NCI-H1092 (cell line): ENCODE measurements at places on chromosomes 3 and 15.
A peak's percentile ranks its signal among the peaks of the same experiment; 100 is the strongest.

- no peak for DNase-seq
Observed at GRCh38 chr3:154780263-154780662, 299.9 kb upstream of the MME start.

DNA sequence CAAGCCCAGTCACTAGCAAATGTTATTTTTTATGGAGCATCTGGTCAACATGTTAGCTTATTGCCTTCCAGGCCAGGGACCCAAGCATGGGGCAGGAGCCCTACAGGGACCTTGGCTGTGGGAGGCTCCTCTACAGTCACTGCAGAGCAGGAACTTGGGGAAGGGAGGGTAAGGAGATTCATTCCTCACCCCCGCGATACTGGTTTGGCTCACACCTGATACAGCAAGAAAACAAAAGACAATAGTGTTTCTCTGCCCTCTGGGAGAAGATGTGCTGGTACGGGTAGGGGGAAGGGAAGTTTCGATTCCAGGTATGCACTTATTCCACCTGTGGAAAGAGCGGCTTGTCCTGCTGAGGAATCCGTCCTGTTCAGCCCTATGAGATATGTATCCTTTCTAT lies 77.6 kb downstream of the SLC12A8 start:
- DNase-seq = no peak

DNA sequence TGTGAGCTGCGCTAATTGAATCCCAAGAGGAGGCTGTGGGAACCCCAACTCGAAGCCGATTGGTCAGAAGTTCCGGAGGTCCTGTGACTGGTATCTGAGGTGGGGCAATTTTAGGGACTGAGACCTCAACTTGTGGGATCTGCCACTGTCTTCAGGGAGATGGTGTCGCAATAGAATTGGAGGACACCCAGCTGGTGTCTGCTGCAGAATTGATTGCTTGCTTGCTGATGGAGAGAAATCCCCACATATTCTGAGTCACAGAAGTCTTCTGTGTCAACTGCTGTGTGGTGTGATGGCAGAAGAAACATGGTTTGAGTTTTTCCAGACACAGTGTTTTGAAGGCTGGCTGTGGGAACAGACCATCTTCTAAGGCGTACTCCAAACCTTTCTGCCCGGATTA lies 99.7 kb upstream of the PLXNA1 start:
- DNase-seq = no peak

- DNase-seq = peak; percentile 33
Observed at GRCh38 chr3:189967254-189967865, 153.3 kb downstream of the P3H2 start.

DNA sequence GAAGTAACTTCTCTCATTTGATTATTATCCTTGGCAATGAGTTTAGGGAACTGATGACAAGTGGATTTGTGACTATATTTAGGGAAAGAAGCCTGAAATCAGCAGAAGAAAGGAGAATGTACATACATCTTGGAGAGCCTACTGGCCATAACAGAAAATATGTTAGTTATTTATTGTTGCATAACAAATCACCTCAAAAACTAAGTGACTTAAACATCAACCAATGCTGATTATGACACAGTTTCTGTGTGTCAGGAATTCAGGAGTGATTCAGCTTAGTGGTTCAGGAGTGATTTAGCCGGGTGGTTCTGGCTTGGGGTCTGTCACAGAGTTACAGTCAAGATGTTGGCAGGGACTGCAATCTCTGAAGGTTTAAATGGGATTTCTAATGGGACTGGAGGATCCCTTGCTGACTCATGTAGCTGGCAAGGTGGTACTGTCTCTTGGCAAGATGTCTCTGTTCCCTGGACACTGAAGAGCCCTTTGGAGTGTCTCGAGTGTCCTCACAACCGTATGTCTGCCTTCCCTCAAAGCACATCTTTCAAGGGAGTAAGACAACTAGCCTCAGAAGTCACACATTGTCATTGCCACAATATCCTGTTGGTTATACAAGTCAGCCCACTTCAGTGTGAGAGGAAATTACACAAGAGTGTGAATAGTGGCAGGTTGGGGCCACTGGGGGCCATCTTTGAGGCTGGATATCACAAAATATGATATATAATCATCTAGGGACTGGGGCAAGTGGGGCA lies 248.9 kb downstream of the SV2B start:
- DNase-seq = no peak

GRCh38 chr15:28167042-28167441 lies 67.9 kb upstream of the OCA2 start:
- DNase-seq = no peak

DNA sequence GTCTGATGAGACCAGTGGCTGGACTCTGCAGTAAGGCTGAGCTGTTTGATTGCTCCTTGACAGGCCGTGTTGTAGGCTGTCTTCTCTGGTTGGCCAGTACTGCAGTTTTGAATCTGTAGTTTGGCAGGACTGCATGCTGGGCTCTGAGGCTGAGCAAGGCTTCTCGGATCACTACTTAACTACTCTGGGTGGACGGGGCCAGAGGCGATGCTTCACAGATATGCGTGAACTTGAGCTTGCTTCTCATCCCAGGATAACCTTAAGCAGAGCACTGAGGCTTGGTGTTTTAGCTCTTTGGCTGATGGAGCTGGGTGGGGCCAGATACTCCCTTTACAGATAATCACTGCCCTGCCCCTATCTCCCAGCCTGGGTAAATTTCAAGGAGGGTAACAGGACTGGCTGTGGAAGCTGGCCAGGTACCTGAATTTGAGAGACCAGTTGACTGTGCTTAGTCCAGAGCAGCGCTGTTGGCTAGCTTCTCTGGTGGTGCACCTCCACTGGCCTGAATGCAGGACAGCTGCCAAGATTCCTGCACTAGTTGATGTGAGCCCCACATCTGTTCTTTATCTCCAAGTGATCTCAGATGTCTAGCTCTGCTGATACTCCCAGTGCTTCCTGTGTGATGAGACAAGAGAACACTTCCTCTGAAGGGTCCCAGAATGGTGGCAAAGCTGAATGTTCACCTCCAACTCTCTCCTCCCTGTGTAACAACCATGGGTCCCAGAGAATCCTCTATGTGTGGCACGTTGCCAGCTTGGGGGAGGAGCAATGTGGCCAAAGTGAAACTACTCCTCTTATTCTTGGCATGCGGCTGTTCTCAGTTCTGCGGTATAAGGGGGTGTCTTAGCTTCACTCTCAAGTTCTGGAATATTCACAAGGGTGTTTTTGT lies 37.9 kb downstream of the RPL39L start:
- no peak for DNase-seq

DNA sequence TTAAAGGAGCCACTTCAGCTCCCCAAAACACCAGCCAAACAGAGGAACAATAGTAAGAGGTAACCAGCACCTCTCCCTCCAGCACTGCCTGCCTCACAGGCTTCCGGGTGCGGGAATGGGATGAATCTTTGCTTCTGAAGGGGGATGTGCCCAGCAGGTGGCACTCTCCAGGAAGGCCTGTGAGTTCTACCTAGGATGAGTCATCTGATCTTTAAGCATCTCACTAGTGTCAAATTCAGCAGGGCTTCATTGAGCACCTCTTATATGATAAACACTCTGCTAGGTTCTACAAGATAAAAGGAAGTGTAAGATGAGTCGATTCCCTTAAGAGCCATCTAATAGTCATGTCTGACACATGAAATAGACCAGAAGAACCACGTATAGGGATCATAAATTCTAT lies 237.4 kb upstream of the UMPS start:
- peak; percentile 21 for DNase-seq

DNA sequence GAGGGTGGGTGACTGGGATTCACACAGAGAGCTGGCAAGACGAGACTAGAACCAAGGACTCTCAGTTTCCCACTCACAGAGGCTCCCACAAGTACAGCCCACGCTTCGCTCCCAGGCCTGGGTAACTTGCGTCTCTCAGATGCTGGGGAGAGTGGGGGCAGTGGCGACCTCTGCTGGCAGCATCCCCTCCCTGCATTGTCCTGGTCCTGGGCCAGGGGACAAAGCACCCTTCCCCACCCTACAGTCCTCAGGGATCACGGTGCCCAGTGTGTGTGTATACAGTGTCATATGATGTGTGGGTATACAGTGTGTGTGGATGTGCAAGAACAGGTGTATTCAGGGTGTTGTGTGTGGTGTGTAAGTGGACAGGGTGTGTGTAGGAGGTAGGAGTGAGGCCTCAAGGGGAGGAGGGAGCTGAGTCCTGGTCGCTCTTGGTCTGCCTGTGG lies 12.8 kb downstream of the VILL start:
- DNase-seq = peak; percentile 6

GRCh38 chr15:25568751-25569150 lies 129.9 kb upstream of the UBE3A start:
- no peak for DNase-seq

GRCh38 chr15:77804210-77804609 lies 171.5 kb upstream of the LINGO1 start:
- no peak for DNase-seq

- DNase-seq = no peak
Observed at GRCh38 chr15:70487387-70487740, 276.0 kb downstream of the UACA start.

DNA sequence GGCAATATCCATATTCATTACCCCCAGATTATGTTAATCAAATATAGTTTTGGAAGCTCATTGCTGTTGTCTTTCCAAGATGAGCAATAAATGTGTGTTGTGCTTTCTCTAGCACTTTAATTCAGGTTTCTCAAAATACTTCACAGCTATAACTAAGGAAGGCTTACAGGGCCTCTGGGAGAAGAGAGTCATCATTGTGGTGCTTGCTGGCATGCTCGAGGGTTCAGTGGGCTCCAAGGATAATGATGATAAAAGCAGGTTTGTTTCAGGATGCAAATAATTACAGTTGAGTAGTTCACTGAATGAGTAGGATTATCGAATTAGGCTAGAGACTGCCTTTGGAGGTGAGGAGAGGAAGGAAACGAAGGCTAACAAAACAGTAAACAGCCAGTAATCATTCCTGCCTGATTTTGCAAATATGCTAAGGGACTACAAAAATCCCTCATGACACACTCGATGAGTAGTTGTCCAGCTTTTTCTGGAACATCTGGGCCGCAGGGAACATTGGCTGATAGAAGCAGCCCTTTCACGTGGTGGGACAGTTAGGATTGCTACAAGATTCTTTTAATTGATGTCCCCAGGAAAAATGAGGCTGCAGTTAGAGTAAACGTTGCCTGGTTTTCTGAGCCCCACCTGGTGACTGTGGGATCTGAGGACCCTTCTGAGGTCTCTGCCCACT lies 54.1 kb downstream of the SLC7A14 start:
- DNase-seq = no peak

DNA sequence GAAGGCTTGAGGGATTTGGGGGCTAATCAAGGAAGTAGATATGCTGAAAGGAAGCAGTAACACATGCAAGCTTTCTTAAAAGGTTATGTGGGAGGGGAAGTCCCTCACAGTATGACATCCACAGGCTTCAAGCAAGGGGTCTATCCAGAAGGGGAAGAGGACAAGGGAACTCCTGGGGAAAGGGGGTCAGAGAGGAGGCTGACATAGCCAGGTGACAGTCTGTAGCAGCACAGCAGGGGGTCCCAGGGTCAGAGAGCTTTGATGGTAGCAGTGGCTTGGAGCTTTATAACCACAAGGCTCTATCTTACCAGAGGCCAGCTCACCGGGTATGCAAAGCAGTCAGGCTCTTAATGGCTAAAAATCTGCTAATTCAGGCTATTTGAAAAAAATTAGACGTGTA lies 150.6 kb upstream of the NSMCE3 start:
- no peak for DNase-seq

GRCh38 chr3:177212278-177212610 lies 15.0 kb upstream of the TBL1XR1 start:
- DNase-seq = peak; percentile 65

DNA sequence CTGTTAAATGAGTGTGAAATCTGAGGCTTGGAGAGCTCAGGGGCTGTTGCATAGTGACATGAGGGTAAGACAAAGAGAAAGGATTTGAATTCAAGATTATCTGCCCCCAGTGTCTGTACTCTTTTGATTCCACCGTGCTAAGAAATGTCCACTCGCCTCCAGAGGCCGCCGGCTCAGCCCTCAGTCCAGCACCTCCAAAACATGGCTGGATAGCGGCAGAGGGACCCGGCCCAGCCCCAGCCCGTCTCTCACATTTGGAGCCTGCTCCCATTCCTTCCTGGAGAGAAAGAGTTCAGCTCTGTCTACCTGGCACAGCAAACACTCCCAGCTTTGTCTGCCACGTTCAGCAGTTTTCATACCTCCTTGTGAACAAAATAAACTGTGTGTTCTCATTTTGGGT lies 84.8 kb upstream of the IQSEC1 start:
- DNase-seq = no peak

GRCh38 chr15:43920815-43921214 lies 94.0 kb downstream of the WDR76 start:
- peak; percentile 58 for DNase-seq

GRCh38 chr3:425079-425478 lies 228.5 kb downstream of the CHL1 start:
- no peak for DNase-seq

DNA sequence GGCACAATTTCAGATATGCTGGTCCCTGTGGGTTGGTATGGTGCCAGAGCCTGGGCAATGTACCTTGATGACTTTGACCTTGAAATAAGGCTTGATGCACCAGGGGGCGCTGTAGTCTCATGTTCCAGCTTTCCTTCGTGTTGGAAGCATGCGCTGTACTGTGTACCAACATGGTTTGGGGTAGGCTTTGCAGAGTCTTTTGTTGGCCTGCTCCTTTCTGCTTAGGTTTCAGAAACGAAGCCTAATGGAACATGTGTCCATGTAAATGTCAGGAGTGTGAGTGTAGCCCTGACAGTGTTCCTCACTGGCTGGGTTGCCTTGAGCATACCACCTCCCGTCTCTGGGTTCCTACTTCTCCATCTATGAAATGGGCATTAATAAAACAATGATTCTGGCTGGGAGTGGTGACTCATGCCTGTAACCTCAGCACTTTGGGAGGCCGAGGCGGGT lies 3.6 kb upstream of the CCR4 start:
- peak; percentile 76 for DNase-seq

- no peak for DNase-seq
Observed at GRCh38 chr15:25245801-25246622, 192.8 kb downstream of the UBE3A start.

- no peak for DNase-seq
Observed at GRCh38 chr3:10330319-10330718, 9.4 kb upstream of the SEC13 start.

DNA sequence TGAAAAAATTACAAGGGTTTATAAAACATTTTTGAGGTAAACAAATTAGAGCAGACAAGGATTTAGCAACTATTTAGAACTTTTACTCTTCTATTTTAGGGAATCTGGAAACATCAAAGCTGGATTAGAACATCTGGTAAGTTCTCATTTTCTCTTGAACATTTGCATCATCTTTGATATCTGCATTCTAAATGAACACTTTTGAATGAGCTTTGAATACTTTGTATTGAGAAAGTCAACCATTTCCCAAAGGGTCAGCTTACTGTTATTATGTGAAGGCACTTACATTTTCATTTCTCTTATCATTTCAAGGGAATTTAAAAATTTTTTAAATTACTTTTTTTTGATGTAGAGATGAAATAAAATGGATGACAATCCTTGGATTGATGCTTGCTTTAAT lies 188.1 kb downstream of the RSRC1 start:
- no peak for DNase-seq
